ENCODE measurements at places on chromosomes 6 and 20.

DNA sequence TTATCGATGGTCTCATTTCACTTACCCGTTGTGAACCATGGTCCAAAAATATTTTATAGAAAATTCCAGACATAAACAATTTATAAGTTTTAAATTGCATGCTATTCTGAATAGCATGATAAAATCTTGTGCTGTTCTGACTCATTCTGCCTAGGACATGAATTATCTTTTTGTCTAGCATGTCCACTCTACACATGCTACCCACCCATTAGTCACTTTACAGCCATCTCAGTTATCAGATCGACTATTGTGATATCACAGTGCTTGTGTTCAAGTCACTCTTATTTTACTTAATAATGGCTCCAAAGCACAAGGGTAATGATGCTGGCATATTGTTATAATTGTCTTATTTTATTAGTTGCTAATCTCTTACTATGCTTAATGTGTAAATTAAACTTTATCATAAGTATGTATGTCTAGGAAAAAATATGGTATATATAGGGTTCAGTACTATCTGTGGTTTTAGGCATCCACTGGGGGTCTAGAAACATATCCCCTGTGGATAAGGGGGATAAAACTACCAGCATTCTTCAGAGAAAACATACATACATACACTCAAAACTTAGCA, 252.0 kb upstream of the HTR1E start:
- peak; percentile 25 for DNase-seq

DNA sequence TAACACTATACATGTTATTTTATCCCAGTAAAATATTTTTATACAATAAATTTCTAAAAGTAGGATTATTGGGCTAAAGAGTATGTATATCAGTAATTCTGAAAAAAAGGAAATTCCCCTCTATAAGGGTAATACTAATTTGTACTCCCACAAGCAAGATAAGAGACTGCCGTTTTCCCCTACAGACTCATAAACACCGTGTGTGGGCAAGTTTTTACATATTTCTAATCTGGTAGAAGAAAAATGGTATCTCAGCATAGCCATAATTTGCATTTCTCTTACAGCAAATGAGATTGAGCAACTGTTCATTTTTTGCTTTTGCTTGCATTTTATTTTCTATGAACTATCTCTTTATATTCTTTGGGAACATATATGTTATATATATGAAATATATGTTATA, 26.0 kb upstream of the MYMX start:
- DNase-seq = no peak

GRCh38 chr6:72954716-72955115, 270.6 kb downstream of the KHDC1L start:
- DNase-seq = no peak

DNA sequence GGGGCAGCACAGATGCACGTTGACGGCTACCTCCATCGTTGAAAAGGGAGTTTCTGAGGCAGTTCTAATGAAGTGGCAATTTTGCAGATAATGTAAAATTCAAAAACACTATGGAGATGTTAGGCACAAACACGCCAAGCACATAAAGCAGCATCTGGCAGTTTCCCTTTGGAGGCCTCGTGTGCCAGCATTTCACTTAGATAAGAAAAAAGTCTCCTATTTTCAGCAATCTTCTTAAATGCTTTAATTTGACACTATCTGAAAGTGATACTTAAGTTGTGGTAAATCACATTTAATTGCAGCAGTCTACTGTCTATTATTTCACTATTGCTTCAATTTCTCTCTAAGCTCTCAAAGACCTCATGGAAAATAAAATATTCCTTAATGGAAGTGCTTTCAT, 125.3 kb upstream of the PROKR2 start:
- DNase-seq = no peak

GRCh38 chr20:46801003-46801702, 91.7 kb downstream of the SLC2A10 start:
- DNase-seq = no peak

DNA sequence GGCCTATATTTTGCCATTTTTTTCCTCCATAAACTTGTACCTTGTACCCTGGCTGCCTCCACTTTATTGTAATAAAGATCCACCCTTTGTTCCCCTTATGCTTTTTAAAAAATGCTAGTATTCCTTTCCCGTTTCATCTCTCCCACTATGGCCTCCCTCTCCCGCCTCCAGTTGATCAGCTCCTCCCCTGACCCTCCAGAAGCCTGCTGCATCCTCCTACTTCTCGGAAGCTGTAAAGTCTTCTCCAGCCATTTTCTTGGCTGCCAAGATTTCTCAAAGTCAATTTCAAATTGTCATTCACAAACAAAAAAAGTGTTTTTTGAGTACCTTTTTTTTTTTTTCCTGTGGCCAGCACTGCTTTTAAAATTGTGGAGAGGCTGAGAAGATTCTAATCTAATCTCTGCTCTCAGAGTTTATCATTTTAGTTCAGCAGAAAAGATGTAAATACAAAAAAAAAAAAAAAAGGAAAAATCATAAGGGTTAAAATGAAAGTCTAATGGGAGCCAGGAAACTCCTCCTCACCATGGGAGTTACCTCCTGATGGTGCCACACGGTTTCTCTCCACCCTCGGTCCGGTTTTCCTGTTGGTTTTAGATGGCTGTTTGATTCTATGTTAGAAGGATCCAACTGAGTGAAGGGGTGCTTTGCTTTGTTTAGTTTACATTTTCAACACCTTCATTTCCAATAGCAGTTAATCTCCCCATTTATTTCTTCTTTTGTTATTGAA, 103.0 kb upstream of the KCNK16 start:
- no peak for DNase-seq

- DNase-seq = no peak
Measured at GRCh38 chr6:143176090-143177021, 115.7 kb downstream of the AIG1 start.

GRCh38 chr6:158283304-158283980, 28.8 kb upstream of the TULP4 start:
- DNase-seq = no peak

GRCh38 chr6:19934996-19935591, 97.9 kb downstream of the ID4 start:
- DNase-seq = no peak

DNA sequence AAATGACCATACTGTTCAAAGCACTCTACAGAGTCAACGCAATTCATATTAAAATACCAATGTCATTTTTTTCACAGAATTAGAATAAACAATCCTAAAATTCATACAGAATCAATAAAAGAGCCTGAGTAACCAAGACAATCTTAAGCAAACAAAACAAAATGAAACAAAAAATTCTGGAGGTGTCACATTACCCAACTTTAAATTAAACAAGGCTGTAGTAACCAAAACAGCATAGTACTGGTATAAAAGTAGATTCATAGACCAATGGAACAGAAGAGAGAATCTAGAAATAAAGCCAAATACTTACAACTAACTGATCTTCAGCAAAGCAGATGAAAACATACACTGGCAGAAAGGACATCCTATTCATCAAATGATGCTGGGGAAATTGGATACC, 346.9 kb upstream of the JAG1 start:
- DNase-seq = no peak

DNA sequence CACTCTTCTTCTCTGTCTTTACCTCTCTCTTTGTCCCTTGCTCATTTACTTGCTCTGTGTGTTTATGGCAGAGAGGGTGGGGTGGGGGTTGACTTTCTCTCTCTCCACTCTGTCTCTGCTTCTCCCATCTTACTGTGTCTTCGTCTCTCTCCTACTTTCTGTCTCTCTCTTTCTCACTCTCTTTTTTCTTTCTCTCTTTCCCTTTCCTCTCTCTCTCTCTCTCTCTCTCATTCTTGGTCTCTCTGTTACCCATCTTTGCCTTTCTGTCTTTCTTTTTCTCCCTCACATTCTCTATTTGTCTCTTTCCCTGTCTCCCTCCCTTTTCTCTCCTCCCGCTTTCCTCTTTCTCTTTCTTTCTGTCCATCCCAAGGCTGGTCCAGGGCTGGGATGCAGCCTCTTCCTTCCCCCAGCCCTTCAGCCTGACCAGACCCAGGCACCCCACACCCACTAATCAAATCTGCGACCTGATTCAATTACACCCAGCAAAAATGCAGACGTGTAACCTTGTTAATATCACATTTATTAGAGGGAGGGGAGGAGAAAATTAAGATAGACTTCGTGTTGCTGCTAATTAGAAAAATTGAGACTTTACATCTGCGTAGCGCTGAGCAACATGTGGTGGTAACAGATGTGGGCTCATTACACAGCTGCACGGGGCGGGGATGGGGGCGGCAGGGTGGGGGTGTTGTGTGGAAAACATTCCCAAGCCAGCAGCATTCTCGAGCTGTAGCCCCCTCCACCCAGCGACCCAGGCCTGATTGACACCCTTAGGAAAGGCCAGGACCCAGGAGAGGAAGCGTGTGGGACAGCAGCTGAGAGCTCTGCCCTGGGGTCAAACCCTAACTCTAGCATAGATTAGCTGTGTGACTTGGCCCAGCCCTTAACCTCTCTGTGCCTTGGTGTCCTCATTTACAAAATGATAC, 124.9 kb upstream of the MAFB start:
- DNase-seq = no peak

GRCh38 chr20:58637466-58638213, 13.4 kb upstream of the STX16 start:
- DNase-seq = no peak

GRCh38 chr6:78199044-78199443, 546.2 kb downstream of the MEI4 start:
- DNase-seq = no peak

DNA sequence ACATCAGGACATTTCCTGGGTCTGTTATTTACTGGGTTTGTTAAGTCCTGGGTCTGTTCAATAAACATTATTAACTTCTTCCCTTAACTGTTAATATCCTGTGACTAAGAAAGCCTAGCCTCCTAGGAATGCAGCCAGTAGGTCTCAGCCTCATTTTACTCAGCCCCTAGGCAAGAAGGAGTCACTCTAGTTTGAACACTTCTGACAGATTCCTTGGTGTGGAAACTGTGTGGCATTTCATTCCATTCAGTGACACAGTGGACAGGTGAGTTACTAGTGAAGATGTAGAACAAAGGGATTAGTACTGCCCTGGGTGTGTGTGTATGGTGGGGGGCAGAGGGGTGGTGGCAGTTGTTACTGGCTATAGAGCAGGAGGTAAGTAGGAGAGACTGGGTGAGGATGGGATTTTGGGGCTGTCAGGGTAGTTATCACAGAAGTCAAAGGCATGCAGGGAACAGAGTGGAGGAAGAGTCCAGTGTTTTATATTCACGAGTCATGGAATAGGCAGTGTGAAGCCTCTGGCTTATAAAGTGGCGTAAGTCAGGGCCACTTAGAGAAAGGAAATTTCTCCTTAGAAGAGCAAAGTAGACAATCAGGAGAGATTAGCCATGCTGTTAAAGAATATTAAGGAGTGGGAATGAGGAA, 28.4 kb downstream of the RNF182 start:
- no peak for DNase-seq

DNA sequence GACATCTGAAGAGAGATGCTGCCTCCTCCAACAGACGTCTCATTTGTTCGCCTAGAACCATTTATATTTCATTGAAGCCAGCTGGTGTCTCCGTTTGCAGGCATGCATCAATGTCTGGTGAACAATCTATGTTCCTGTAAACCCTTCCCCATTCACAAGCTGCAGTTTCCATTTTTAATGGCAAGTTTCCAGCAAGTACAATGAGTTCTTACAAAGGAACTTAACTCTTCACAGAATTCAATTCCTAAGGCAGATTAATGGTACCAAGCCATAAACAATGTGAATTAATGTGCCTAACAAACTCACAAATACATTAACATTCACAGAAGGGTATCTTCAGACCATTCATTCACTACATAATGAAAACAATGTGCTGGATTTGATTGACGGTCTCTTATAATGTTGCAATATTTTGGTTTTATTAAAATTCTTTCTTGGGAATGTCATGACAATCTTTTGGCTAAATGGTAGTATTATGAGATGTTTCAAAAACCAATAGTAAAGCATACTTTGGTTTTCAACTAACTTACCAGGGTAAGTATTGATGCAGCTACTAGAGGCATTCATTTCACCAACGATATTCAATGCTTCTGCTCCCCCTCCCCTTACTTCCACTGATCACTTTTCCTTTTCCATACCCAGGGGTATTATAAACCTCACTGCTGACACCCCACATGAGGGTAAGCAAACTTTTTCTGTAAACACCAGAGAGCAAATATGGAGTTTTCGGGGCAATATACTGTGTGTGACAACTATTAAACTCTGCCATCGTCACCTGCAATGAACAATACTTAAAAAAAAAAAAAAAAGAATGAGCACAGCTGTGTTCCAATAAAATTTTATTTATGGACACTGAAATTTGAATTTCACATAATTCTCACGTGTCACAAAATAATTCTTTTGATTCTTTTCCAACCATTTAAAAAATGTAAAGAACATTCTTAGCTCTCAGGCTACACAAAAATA, 4.2 kb downstream of the AKIRIN2 start:
- DNase-seq = peak; percentile 16

GRCh38 chr6:135256866-135257265, 75.8 kb downstream of the MYB start:
- DNase-seq = no peak

DNA sequence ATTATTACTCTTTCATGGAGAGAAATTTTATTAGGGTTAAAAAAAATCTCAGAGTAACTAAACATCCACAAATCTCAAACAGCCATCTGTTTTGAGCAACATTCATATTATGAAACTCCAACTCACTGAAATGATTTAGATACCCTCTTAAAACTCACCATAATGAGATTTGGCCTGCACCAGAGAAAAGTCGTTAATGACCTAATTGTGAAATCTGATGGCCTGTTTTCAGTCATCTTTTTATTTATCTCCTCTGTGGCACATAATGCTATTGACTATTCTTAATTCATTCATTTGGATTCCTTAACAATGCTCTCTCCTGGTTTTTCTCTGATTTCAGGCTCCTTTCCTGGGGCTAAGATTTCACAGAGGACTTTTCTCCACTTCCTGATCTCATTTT, 192.7 kb downstream of the RNF144B start:
- DNase-seq = no peak

DNA sequence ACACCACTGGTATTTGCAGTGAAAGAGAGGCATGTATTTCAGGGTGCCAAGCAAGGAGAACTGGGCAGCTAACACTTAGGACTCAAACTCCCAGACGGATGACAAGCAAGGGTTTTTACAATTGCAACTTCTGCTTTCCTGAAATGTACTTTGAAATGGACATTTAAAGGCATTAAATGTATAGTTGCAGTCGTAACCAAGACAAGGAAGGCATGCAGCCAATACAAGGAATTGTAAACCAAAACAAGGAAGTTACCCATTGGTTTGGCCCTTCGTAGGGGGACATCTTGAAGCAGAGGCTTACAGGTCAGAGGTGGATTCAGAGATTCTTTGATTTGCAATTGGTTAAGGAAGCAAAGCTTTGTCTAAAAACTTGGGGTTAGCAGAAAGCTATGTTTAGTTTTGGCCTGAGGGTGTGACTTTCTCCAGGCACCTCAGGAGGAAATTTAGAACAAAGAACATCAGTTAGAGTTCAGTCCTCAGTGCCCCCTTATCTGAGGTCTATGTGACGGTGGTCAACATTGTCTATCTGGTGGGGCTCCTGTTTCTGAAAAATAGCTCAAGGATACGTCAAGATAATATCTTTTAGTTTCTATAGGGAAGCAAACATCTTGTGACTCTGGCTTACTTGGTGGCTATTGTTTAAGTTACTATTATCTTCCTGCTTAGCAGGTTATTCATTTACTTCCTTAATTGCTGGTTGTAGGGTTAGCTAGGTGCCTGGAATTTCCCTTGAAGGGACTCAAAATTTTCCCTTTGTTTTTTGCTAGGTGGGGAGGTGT, 266.0 kb downstream of the CD83 start:
- DNase-seq = no peak

Measured in erythroblast (primary cell).